ENCODE measurements at places on chromosomes 2 and 18.

- DNase-seq, result no peak
- H3K36me3 ChIP-seq, result peaks cover 14% of the 10 kb centered on the region
- H3K27ac ChIP-seq, result no peak overlapping the region
- no peak overlapping the region for H3K4me3 ChIP-seq
Observed at GRCh38 chr2:6919901-6920742, 2.9 kb downstream of the RNF144A start.

DNA sequence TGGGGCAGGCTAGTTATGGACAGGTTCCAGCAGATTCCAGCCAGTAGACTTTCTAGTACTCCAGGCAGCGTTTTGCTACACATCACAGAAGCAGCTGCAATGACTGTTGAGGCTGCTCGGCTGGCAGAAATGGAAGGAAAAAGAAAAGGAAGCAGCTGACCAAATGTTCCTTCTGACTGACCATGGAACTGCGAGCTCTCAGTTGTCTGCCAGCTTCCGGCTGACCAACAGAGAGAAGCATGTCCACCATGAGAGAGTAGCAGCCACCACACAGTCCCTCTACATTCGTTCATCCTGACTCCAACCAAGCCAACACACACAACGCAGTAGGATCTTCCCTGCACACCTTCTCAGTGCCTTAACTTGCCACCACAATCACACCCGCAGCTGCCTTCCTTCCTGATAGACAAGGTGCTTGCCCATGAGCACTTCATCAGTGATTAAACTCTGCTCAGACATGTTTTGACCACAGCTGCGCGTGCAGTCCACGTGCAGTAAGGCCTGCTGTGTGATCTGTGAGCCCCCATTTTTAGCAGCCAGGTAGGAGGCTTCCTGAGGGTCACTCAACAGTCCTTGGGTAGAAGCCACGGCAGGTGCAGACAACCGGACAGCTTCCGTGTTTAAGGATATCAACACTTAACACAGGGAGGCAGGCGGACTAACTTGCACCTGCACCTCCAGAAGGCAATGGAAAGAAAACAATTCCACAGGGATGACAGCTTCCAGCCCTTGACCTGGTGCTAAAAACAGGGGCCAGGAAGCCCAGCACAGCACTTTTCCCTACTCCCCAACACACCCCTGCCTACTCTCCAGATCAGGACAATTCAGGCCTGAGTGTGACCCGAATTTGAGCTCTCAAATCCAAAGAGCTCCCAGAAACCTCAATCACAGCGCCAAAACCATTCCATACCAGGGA lies 996 bp downstream of the TGFBRAP1 start:
- peaks cover 32% of the 10 kb centered on the region for H3K4me1 ChIP-seq
- H3K27ac ChIP-seq, result peak overlapping the region; percentile 74
- H3K27me3 ChIP-seq, result no peaks in the 10 kb centered on the region
- peak overlapping the region; percentile 93 for H3K4me3 ChIP-seq

GRCh38 chr2:126886211-126886915 lies 12.3 kb upstream of the TEX51 start:
- DNase-seq, result peak; percentile 57
- H3K27ac ChIP-seq, result no peak overlapping the region
- no peak overlapping the region for H3K4me3 ChIP-seq
- H3K36me3 ChIP-seq, result no peaks in the 10 kb centered on the region

- H3K27ac ChIP-seq, result no peak overlapping the region
- no peaks in the 10 kb centered on the region for H3K27me3 ChIP-seq
- H3K4me3 ChIP-seq, result no peak overlapping the region
- peaks cover 21% of the 10 kb centered on the region for H3K36me3 ChIP-seq
Observed at GRCh38 chr18:79438898-79439627, 43.3 kb downstream of the NFATC1 start.

DNA sequence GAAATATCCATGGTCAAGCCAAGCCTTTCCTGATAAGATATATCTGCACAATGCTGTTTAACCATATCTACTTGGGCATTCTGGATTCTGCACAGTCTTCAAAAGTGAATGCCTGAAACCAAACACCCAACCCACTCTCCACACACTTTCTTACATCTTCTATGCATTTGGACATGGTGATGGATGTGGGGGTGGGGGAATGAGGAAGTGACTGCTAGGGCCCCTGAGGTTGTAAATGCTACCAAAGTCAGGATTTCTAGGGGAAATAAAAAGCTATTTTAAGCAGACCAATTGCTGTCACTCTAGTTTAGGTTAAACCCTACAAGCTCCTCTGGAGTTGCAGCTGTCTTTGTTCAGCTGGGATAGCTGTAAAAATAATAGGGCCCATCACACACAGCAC lies 26.7 kb upstream of the TGFA start:
- no peaks in the 10 kb centered on the region for H3K36me3 ChIP-seq
- no peaks in the 10 kb centered on the region for H3K4me1 ChIP-seq
- peaks cover 23% of the 10 kb centered on the region for H3K27me3 ChIP-seq
- no peak overlapping the region for H3K27ac ChIP-seq
- no peak for DNase-seq

GRCh38 chr2:11405599-11406266 lies 60.2 kb downstream of the E2F6 start:
- H3K4me3 ChIP-seq, result no peak overlapping the region
- no peaks in the 10 kb centered on the region for H3K36me3 ChIP-seq
- H3K27ac ChIP-seq, result no peak overlapping the region
- peaks cover 3% of the 10 kb centered on the region for H3K4me1 ChIP-seq
- DNase-seq, result no peak

DNA sequence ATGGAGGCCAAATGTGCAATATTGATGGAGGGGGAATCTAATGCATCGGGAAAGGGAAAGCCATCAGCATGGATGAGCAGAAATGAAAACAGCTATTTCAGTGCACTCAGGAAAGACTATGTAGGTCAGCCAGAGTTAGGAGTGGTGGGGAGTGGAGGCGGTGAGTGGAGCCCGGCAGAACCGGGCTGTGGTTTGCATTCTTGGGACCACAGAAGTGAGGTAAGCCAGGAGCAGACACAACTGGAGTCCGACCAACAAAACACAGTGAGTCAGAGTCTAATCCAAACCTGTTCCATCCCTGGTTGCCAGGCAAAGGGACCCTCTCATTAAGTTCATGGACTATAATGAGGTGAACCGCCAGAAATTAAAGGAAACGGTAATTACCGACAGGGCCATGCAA lies 61.1 kb upstream of the RAB12 start:
- no peaks in the 10 kb centered on the region for H3K36me3 ChIP-seq
- peaks cover 5% of the 10 kb centered on the region for H3K27me3 ChIP-seq
- H3K4me1 ChIP-seq, result peaks cover 2% of the 10 kb centered on the region
- no peak overlapping the region for H3K4me3 ChIP-seq
- H3K27ac ChIP-seq, result no peak overlapping the region

- H3K27ac ChIP-seq, result no peak overlapping the region
- H3K27me3 ChIP-seq, result peaks cover 32% of the 10 kb centered on the region
- DNase-seq, result no peak
- no peaks in the 10 kb centered on the region for H3K4me1 ChIP-seq
- H3K36me3 ChIP-seq, result no peaks in the 10 kb centered on the region
Observed at GRCh38 chr2:74593826-74594772, 39.6 kb downstream of the DOK1 start.

DNA sequence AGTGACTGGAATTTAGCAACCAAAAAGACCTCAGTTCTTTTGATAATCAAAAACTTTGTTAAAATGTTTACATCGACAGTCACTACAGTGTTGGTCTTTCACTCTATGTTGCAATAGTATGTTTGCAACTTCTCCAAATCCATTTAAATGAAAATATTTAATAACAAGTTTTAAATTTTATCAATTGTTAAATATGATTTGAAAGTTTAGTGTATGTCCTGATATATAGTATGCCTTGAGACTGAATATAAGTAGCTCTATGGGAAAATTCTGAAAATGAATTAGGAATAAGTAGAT lies 109.9 kb downstream of the ANKRD44 start:
- peaks cover 85% of the 10 kb centered on the region for H3K4me1 ChIP-seq
- peak overlapping the region; percentile 96 for H3K27ac ChIP-seq
- no peaks in the 10 kb centered on the region for H3K27me3 ChIP-seq
- no peak for DNase-seq
- peaks cover 65% of the 10 kb centered on the region for H3K36me3 ChIP-seq

GRCh38 chr2:22377268-22377667 lies 1007.7 kb upstream of the KLHL29 start:
- H3K27ac ChIP-seq, result no peak overlapping the region
- H3K36me3 ChIP-seq, result no peaks in the 10 kb centered on the region
- no peaks in the 10 kb centered on the region for H3K4me1 ChIP-seq
- DNase-seq, result no peak
- H3K27me3 ChIP-seq, result no peaks in the 10 kb centered on the region
- H3K4me3 ChIP-seq, result no peak overlapping the region

- H3K36me3 ChIP-seq, result no peaks in the 10 kb centered on the region
- H3K27ac ChIP-seq, result peak overlapping the region; percentile 68
- no peak overlapping the region for H3K4me3 ChIP-seq
- peaks cover 53% of the 10 kb centered on the region for H3K4me1 ChIP-seq
Observed at GRCh38 chr2:20425371-20425881, 21.4 kb upstream of the RHOB start.

GRCh38 chr2:226330206-226330605 lies 469.4 kb downstream of the IRS1 start:
- no peaks in the 10 kb centered on the region for H3K4me1 ChIP-seq
- DNase-seq, result no peak
- no peak overlapping the region for H3K4me3 ChIP-seq

- no peaks in the 10 kb centered on the region for H3K36me3 ChIP-seq
- no peaks in the 10 kb centered on the region for H3K4me1 ChIP-seq
Observed at GRCh38 chr18:29849144-29849543, 1193.4 kb downstream of the DSC3 start.

- H3K36me3 ChIP-seq, result no peaks in the 10 kb centered on the region
- no peak for DNase-seq
- H3K27me3 ChIP-seq, result peaks cover 13% of the 10 kb centered on the region
- no peak overlapping the region for H3K4me3 ChIP-seq
- H3K27ac ChIP-seq, result no peak overlapping the region
Observed at GRCh38 chr2:233822101-233822771, 32.1 kb downstream of the HJURP start.

- H3K27me3 ChIP-seq, result peaks cover 24% of the 10 kb centered on the region
- no peak within 1 kb of the TSS for H3K27ac ChIP-seq
- DNase-seq, result no peak
- no peak within 1 kb of the TSS for H3K4me3 ChIP-seq
- H3K36me3 ChIP-seq, result peaks cover 29% of the 10 kb centered on the region
Observed at GRCh38 chr2:27308359-27308881, at the start of gene UCN. UCN (minus strand) TSS chr2:27308445; CDS start chr2:27307895, 550 bp downstream.

DNA sequence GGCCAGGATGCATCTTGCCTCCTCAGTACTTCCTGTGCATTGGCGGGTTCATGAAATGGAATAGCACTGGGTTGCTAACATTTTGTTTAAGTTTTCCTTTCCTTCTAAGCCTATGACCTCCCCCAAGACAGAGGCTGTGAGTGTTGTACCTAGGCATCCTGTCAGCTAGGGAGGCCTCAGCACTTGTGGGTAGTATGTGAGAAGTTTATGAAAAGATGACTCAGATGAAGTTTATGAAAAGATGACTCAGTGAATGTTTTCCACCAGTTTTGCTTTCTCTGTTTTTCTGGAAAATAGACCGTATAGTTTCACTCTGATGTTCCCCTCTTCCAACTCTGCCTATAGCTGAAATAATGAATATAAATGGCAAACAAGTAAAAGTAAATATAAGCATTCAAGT lies 412.9 kb downstream of the TMEM182 start:
- H3K27me3 ChIP-seq, result no peaks in the 10 kb centered on the region
- H3K36me3 ChIP-seq, result no peaks in the 10 kb centered on the region
- no peak overlapping the region for H3K4me3 ChIP-seq
- no peak overlapping the region for H3K27ac ChIP-seq
- H3K4me1 ChIP-seq, result no peaks in the 10 kb centered on the region

DNA sequence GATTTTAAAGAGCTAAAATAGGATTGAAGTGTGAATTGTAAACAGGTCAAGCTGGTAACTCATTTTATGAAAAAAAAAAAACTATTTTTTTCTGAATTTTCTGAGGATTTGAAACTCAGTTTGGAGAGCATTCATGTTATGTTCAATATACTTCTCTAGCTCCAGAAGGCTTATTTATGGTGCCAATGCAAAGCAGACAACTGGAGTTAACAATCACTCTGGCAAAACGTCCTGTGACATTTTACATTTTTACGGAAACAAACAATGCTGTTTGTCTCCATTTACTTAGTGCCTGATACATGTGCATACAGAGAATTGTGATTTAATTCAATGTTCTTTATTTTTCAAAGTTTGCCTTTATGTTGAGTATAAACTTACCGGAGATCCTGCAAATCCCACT lies 96.0 kb downstream of the COL5A2 start:
- H3K27me3 ChIP-seq, result no peaks in the 10 kb centered on the region
- no peak overlapping the region for H3K27ac ChIP-seq
- H3K4me1 ChIP-seq, result no peaks in the 10 kb centered on the region
- H3K4me3 ChIP-seq, result no peak overlapping the region
- H3K36me3 ChIP-seq, result no peaks in the 10 kb centered on the region

DNA sequence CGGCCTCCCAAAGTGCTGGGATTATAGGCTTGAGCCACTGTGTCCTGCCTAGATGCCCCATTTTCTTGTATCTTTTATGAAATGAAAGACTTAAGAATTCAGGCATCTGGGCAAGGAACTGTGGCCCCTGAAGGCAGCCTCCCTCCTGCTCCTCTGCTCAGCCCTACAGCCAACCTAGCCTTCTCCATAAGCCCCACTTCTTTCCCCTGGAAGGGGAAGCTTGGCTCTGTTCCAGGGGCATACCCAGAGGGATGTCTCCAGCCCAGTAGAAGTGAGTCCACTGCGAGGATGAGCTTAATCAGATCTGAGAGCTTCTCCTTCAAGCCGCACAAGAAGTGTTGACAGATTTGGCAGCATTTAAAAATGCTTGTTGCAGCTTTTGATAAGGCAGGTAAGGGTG lies 39.7 kb downstream of the RHOB start:
- H3K4me1 ChIP-seq, result peaks cover 2% of the 10 kb centered on the region
- H3K4me3 ChIP-seq, result no peak overlapping the region
- DNase-seq, result no peak
- H3K36me3 ChIP-seq, result no peaks in the 10 kb centered on the region
- H3K27ac ChIP-seq, result no peak overlapping the region

DNA sequence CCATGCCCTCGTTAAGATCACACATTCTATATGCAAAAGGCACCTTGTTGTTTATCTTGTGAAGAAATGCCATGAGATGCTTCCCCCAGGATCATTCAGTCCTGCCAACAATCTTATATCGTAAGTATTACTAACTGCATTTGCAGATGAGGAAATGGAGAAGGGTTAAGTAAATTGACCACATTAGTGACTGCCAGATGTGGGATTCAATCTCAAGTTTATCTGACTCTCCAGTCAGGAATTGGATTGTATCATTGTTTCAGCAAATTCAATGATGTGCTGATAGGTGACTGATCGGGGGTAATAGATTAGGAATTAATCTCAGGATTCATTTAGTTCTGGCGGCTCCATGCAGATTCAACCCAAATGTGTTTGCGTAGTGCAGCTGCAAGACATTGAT lies 106.2 kb downstream of the CNTNAP5 start:
- H3K27me3 ChIP-seq, result no peaks in the 10 kb centered on the region
- DNase-seq, result no peak
- no peak overlapping the region for H3K27ac ChIP-seq
- no peaks in the 10 kb centered on the region for H3K4me1 ChIP-seq
- H3K36me3 ChIP-seq, result no peaks in the 10 kb centered on the region
